Cortex of kidney (tissue), 1 donor: ENCODE measurements at places on chromosomes 1 and 21.

- DNase-seq, result no peak
Observed at GRCh38 chr1:227885648-227886502, 61.9 kb downstream of the WNT9A start.

DNA sequence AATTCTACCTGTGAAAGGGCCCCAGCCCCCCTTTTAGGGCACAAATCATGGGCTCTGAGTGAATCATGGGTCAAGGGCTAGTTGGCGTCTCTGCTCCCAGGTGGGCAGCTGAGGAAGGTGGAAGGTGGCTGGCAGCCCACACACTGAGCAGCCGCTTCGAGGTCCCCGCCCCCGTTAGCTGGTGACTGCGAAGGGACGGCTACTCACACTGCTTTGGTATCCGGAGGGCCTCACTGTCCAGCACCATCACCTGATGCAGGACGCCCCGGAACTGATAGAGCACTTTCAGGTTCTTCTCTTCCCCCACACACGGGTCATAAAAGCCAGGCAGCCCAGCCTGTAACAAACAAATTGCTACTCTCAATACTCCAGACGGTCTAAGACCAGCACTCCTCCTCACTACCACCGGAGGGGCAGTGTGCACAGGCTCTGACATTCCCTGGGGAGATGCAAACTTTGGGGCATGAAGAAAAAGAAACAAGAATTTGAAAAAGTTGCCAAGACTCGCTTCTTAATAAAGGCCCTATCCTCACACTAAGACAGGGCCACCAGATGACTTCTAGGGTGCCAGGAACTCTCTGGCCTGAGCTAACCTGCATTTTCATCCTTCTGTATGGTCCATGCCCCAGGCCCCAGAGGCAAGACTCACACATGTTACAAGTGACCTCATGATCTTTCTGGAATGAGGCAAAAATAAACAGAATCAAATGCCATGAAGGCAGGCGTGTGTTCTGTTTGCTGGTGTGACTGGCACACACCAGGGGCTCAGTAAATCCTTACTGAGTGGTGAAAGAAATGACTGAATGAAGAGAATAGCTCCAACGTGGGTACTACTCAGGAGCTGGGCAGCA lies 11.5 kb downstream of the THAP3 start:
- no peak for DNase-seq

DNA sequence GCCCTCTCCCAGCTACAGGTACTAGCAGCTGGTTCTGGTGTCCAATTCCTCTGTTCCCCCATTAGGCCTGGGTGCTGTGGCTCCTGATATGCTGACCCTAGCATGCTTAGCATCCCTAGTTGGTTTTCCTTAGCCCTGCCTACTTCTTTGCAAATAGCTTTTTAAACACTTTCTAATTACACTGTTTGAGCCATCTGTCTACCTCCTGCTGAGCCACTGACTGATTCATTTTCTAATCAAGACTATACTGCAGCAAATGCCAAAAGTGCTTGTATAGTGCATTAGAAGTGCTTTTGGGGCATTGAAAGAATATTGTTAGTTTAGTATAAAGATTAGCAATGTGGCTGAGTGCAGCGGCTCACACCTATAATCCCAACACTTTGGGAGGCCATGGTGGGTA lies 36.3 kb downstream of the ERICH3 start:
- no peak for DNase-seq

- DNase-seq, result no peak
Observed at GRCh38 chr1:185727726-185728125, 6.5 kb upstream of the HMCN1 start.

- DNase-seq, result no peak
Observed at GRCh38 chr1:161047436-161048420, 2.0 kb upstream of the USF1 start.

GRCh38 chr1:61953076-61953789 lies 211.0 kb downstream of the PATJ start:
- DNase-seq, result no peak

- no peak for DNase-seq
Observed at GRCh38 chr1:167229719-167230385, 9.2 kb downstream of the POU2F1 start.

DNA sequence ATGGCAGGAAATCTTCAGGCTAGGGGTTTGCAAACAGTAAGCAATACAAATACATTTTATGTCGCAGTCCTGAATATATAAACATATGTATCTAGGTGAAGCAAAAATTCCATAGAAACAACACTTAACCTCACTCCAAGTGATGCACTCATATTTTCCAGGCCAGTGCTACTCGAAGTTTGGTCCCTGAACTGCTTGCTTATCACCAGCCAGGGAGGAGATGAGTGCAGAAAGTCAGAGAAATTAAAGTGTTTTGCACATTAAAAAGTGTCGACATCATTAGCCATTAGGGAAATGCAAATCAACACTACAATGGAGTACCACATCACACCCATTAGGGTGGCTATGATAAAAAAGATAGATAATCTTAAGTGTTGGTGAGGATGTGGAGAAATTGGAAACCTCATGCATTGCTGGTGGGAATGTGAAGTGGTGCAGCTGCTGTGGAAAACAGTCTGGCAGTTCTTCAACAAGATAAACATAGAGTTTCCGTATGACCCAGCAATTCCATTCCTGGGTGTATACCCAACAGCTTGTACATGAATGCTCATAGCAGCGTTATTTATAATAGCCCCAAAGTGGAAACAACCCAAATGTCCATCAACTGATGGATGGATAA lies 70.5 kb upstream of the CSF1 start:
- no peak for DNase-seq

DNA sequence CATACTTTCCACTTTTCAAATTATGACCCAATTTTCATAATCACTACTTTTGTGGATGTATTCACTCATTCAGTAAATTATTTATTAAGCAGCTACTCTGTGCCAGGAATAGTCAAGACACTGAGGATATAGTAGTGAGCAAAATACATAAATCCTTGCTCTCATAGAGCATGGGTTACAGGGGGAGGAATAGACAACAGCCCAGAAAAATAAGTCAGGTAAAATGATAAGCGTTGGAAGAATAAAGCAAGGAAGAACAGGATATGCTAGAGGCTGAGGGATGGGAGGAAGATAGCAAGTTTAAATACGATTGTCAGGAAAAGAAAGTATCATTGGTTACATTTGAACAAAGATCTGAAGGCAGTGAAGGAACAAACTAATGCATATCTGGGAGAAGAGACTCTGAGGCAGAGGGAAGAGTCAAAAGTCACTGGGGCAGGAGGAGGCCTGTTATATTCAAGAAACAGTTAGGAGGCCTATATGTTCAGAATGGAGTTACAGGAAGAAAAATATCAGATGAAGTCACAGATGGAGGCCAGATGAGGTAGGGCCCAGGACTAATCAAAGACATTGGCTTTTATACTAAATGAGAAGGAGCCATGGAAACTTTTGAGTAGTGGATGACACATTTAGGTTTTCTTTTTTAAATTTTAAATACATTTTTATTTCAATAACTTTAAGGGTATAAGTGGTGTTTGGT lies 42.9 kb downstream of the SEC22B start:
- DNase-seq, result no peak

GRCh38 chr1:116919802-116920201 lies 10.1 kb downstream of the PTGFRN start:
- DNase-seq, result no peak
